ENCODE measurements at places on chromosomes 6 and 20.

- DNase-seq = no peak
These were observed 19.5 kb downstream of the KIZ start for GRCh38 chr20:21145424-21145823.

- DNase-seq = no peak
These were observed 150.7 kb downstream of the RIMS1 start for GRCh38 chr6:72037006-72037405.

DNA sequence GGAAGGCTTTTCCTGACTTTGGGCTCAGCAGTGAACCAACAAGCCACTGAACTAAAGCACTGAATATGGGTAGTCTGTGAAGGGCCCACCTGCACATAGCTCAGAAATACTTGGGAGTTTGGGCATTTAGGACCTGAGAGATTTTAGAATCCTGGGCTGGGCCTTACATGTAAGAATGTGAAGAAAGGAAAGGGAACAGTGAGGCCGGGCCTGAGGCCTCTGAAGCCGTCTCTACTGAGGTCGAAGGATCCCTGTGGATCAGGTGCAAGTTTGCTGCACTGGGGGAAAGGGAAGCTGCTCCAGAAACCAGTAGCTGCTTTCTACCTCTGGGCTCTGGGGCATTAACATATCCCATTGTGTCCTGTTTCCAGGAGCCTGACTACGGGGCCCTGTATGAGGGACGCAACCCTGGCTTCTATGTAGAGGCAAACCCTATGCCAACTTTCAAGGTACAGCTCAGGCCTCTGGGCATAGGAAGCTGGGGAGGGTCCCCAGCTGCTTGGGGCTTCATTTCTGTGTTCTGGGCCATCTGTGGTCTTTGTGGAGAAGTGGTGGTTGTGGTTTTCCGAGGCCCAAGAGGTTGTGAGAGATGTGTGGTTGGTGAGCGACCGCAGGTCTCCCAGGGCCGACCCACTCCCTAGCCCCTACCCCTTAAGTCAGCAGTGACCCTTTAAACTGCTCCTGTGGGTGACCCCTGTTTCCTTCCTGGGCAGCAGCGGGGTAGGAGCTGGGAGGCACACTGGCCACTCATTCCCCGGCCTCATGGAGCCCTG is 30.3 kb downstream of the PLCG1 start:
- no peak for DNase-seq

DNA sequence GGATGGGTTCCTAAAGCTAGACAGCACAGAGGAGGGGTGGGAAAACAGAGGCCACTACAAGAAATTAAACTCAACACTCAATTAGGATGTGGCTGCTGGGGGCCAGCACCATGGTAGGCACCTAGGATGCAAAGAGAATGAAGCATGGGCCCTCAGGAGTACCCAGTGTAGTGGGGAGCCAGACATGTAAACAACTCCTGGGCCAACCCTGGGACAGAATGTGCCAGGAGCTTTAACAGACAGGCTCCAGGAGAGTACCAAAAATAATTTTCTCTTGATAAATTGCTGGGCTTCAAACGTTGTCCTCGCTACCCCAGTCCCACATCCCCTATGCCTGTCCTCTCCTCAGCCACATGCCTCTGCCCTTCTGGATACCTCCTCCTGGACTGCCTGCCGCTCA is 1.7 kb downstream of the TMEM151B start:
- no peak for DNase-seq

DNA sequence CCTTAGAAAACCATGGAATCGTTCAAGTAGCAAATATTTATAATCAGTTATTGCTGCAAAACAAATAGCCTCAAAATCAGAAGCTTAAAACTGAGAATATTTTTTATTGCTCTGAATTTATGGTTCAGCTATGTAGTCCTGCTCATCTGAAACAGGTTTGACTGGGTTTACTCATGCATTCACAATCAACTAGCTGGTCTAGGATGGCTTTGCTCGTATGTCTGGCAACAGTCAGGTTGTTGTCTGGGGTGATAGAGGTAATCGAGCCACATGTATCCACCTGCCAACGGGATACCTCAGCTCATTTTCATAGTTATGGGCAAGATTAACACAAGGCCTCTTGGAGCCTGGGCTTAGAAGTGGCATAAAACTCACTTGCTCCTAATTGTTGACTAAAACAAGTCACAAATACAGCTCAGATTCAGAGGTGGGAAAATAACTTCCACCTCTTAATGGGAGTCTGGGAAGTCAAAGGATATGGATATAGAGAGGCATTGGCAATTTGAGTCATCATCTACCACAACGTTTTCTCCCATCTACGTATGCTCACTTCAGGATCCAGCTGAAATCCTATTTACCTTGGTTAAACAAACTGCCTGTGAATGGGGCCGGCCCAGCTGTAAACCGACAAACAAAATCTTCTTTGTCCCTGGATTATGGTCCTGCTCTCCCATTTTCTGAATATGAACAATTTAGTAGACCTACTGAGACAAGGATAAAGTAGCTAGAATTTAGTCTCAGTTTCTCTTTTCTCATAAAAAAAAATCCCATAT is 54.5 kb upstream of the TENT5A start:
- no peak for DNase-seq

DNA sequence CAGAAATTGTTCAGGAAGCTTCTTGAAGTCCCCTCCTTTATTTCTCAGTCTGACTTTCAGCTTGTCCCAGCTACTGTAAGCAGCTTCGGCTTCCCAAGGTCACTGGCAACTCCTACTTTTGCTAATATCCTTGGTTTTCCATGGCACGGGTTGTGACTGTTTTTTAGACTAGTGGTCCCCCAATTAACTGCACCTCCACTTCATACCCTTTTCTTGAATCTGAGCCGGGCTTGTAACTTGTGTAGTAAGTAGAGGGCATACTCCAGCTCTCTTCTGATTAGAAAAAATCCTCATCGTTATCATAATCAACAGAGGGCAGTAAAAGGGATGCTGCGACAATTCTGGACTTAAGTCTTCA is 162.3 kb upstream of the TNFAIP3 start:
- DNase-seq = no peak

DNA sequence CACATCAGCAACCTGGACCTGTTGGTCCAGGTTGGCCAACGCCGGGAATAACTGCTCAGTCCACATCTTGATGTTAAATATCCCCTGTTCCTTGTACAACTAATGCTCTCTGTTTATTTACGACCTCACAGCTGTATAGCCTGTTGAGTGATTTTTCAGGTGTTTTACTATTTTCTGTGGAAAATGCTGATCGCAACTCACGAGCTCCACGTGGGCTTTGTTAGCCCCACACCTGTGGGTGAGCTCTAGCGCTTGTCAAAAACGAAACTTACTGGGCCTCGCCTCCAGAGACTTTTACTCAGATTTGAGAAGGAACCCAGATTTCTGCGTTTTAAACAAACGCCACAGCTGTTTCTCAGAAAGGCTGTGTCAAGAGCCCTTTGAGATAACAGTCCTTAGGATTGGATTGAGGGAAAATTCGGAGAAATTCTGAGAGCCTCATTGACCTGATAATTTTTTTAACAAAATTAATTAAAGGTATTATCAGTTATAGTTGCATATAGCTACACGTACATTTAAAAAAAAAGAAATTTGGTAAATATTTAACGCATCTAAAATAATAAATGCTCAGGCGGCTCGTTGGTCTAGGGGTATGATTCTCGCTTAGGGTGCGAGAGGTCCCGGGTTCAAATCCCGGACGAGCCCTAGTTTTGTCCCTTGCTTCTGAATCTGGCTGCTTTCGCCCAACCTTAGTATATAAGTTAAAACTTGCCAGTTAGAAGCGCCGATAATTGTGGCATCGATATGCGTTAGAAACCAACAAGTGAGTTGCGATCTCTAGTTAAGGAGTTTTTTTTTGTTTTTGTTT is 16.7 kb downstream of the HMGN4 start:
- peak; percentile 75 for DNase-seq

GRCh38 chr20:47024461-47024937 is 129.9 kb downstream of the EYA2 start:
- peak; percentile 13 for DNase-seq

- DNase-seq = peak; percentile 84
These were observed 397.1 kb downstream of the ARHGAP18 start for GRCh38 chr6:129312880-129313279.

GRCh38 chr6:120378582-120379220 is 955.6 kb downstream of the TBC1D32 start:
- DNase-seq = no peak

GRCh38 chr6:85124472-85125354 is 325.2 kb upstream of the NT5E start:
- DNase-seq = peak; percentile 33

- no peak for DNase-seq
These were observed 95.2 kb downstream of the PSMG4 start for GRCh38 chr6:3353939-3354338.

- peak; percentile 31 for DNase-seq
These were observed 270.0 kb upstream of the ZFP64 start for GRCh38 chr20:52461582-52461981.

- no peak for DNase-seq
These were observed 530.1 kb upstream of the NOX3 start for GRCh38 chr6:155985660-155986138.

DNA sequence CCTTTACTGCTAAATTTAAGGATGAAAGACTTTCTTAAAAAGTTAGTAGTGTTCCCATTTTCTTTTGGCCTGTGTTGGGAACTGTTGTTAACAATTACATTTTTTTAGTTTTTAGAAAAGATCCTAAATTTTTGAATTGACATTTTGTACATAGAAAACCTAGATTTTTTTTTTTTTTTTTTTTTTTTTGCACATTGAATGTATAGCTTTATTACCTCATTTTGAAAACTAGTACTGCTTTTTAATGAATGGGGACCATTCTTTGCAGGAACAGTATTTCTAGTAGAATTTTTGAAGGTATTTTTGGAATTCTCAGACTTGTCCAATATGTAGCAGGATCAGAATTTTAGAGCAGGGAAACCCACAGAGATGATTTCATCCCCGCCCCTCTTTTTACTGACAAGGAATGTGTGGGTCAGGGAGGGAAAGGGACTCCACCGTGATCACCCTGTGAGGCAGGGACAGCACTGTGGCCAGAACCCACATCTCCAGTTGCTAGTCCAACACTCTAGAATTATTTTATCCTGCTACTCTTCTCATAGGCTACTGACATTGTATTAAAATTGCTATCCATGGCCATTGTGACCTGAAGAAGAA is 154.4 kb upstream of the SUPT3H start:
- DNase-seq = peak; percentile 53

DNA sequence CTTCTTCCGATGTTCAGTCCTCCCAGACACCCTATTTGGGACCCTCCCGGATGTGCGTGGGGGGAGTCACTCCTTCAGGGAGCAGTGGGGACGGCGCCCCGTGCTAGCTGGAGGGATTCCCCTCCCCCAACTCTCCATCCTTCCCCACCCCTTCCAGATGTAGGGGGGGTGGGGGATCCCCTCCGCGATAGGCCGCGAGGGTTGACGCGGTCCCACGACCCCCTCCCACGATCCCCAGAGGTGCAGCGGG is 548 bp downstream of the GNL1 start:
- DNase-seq = no peak

DNA sequence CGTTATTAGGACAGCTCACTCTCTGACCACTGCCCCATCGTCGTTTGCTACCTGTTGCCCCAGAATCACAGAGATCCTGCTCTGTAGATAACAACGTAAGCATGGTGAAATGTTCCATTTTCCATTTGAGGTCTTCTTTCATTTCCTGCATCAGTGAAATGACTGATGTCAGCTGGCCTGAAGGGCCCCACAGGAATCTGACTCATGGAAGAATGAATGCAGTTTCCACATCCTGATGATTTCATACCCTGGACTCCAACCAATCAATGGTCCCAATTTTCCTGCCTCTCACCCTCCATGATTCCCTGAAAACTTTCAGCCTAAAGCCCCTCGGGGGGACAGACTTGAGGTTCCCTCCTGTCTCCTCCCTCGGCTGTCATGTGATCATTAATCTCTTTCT is 394.4 kb upstream of the CDH4 start:
- no peak for DNase-seq

DNA sequence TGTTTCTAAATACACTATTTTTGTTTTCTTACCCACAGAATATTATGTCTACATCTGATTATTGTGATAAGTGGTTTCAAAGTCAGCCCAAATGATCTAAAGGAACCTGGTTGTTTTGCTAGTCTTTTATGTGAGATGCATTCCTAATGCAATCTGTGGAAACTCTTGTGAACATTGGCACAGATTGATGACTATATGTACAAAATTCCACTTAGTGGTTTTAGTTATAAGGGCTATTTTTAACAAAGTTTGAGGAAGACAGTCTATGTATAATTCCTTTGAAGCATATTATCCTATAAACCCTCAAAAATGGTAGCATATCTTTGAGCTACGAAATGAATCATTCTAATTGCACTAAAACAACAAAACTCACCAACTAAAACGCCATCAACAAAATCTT is 140.9 kb downstream of the GRIK2 start:
- peak; percentile 89 for DNase-seq

DNA sequence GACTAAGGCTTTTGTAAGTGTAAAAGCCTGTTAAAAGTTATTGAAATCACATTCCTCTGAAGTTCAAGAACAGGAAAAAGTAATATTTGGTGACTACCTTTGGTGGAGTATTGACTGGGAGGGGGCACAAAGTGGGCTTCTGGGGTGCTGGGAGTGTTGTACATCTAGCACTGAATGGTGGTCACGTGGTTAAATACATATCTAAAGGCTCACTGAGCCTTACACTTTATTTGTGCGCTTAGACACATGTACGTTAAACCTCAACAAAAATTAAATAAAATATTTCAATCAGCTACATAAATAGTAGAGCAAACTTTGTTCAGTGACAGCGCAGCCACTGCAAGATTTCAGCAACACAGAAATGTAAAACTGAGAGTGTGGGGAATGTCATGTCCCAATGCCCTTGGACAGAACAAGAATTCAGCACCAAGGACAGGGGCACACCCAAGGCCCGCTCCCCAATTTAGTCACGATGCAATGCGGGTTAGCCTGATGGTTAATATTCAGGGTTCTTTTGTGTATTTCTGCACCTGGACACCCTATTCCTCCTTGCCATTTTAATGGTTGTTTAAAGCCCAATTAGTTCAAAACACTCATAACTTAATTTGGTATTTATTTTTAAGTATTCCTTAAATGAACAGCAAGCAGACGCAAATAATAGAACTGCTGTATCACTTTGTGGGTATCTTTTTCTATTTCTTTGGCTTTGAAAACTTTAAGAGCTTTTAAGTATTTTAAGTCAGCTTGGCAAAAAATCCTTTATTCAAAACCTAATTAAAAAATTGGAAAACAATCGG is 37.4 kb downstream of the ANGPT4 start:
- peak; percentile 41 for DNase-seq

DNA sequence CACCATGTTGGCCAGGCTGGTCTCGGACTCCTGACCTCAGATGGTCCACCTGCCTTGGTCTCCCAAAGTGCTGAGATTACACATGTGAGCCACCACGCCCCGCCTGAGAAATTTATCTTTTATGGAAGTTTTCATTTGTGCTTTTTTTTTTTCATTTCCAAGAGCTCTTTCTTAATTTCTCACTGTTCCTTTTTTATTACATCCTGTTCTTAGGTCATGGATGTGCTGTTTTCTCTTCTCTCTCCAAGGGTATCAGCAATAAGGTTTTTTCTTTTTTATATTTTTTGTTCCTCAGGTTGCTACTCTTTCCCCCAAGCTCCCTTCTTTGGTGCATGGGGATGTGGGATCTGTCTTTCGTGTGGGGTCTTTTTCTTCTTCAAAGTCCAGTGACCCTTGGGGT is 21.2 kb upstream of the LSM14B start:
- DNase-seq = no peak
